ENCODE measurements at places on chromosomes 7 and 10. TPM values are rescaled to one million over a fixed set of nuclear protein-coding genes. Genes with fewer than 3 reads are reported as not detected.

Gene FAM180A
- 7.7 TPM for total RNA-seq

Gene WNT8B
- total RNA-seq: not detected

Gene ADCYAP1R1
- 1.6 TPM for total RNA-seq

Gene ACSM6
- total RNA-seq: not detected

Gene TMEM236
- 1.8 TPM for total RNA-seq

Gene AGR3
- total RNA-seq: not detected

Gene ZNF316
- total RNA-seq: 35.4 TPM

GRCh38 chr10:91418416-91418815 lies 8.3 kb downstream of the HECTD2 start:
- no peak for DNase-seq

DNA sequence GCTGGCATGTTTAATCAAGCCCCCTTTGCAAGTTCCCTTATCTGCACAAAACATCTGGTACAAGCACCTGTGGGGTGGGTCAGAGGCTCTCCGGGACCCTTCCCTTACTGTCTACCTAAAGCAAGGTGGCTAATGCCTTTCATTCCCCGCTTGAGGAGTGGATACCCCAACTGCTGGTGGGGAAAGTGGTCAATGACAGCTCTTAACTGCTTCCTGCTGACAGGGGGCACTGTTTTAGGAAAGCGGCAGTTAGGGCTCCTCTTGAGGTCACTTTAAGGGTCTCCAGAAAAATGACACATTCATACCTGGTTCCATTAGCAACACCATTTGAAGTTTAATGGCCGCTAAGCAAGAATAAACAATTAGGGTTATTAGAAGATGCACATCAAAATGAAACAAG lies 761.8 kb upstream of the PHF14 start:
- DNase-seq: no peak

DNA sequence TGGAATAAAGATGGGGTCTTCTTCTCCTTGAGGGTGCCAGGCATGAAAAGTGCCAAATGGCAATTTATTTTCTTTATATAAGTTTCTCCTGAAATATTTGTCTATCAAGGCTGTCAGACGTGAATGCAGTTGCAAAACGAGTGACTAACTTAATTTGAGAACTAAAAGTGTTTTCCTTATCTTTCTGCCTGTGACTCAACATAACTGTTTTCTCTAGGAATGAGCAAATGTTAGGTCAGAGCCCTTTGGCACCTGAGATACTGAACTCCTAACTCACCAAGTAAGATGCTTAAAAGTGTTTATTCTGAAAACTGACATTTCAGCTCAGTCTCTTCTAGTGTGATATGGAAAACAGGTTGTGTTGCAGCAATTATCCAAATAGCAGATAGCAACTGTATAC lies 197.0 kb downstream of the STK31 start:
- DNase-seq: no peak

DNA sequence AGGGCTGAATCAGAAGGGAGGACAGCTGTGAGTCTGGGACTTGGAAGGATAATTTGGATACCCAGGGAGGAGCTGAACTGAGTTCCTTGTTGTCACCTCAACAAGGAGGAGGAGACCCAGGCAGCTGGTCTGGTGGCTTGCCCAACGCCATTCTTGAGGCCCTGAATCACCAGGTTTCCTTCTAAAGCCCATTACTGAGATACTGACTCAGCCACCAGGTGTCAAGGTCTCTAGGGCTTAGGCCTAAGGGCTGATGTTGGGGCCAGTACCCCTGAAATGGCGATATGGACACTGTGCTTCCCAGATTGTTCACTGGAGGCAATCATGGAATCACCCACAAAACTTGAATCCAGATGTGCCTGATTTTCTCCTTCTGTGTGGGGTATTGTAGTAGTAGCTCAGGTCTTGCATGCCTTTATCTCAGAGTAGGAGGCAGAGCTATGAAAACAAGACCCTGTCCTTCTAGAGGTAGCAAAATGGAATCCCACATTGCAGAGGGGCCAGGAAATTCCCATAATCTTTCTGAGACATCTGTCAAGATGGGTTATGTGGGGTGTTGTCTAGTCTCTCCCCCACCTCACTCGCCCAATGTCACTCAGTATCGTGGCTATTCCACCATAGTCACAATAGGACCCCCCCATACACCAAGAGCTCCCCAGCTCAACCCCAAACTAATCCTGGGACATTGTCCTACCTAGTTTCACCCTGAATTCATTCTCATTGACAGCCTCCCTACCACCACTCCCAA lies 1.8 kb upstream of the ATG9B start:
- DNase-seq: no peak

- no peak for DNase-seq
Measured at GRCh38 chr7:120993553-120994191, 5.2 kb downstream of the CPED1 start.

DNA sequence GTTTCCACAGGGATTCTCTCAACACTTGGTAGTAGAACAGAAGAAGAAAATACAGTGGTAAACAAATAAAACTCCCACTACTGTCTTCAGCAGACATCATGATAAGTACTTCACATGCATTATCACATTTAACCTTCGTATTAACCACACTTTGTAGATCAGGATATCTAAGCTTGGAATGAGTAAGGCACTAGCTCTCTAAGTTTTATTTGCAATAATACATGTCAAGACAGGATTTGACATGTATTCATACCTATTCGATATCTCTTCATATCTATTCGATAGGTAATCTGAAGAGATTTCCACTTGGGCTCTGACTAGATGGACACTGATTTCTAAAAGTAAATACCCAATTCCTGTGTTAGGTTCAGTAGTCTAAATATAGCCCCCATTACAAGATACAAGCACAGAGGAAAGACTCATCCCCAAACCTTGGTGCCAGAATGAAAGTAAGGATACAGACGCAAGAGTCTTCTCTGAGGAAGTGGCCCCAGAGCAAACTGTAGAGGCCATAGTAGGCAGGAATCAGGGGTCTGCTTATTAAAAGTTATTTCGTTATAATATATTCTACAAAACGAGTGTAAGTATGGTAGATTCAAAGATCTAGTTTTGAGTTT lies 58.4 kb downstream of the FOXP2 start:
- no peak for DNase-seq

DNA sequence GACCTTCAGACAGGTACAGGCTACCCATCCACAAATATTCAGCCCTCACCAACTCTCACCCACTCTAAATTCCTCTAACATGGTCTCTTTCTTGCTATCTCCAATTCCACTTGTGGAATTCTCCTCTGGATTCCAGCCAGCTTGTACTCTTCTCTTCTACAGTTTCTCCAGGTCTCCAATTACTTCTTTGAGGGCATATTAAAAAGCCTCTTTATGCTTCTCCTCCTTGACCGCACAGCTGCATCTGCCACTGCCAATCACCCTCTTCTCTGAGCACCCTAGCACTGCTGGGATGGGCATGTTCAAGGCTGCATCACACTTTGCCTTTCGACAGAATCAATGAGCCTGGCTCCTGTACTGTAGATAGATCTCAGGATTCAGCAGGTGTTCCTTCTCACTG lies 101.5 kb upstream of the ANKRD1 start:
- no peak for DNase-seq

- DNase-seq: no peak
Measured at GRCh38 chr7:1154172-1154739, 5.7 kb downstream of the ZFAND2A start.

- DNase-seq: no peak
Measured at GRCh38 chr7:84085998-84086397, 108.6 kb downstream of the SEMA3A start.

DNA sequence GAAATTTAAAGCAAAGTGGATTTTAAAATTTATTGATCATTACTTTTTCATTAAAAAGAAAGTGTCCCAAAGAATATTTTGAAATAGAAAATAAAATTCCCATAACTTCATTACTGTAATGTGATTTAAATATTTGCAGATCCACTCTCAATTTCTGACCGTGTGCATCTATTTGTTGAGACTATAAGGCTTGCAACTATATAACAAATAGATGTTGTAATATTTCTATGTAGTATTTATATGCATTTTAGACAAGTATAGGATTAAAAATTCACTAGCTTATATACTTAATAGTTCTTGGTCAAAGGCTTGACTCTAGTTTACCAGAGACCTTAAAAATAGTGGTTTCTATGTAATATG lies 3.8 kb downstream of the HHEX start:
- no peak for DNase-seq

GRCh38 chr10:13708256-13708990 lies 121.7 kb downstream of the PRPF18 start:
- DNase-seq: no peak

- no peak for DNase-seq
Measured at GRCh38 chr7:85081846-85082245, 105.0 kb downstream of the SEMA3D start.

DNA sequence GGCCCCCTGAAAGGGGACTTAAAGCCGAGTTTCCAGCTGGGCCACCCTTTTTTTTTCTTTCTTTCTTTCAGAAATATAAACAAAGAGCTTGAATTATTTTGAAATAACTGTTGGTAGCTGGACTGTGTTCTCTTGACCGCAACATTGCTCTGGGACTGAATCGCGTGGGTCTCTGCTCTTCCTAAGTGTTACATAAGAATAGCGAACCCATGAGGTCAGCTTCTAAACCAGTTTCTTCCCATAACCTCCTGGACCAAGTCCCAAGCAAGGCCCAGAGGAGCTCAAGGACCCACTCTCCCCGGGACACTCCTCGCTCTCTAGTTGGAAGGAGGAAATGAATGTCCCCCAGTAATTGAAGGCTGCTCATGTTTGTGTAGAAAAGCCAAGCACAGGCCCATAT lies 91.1 kb downstream of the CXCL12 start:
- no peak for DNase-seq

DNA sequence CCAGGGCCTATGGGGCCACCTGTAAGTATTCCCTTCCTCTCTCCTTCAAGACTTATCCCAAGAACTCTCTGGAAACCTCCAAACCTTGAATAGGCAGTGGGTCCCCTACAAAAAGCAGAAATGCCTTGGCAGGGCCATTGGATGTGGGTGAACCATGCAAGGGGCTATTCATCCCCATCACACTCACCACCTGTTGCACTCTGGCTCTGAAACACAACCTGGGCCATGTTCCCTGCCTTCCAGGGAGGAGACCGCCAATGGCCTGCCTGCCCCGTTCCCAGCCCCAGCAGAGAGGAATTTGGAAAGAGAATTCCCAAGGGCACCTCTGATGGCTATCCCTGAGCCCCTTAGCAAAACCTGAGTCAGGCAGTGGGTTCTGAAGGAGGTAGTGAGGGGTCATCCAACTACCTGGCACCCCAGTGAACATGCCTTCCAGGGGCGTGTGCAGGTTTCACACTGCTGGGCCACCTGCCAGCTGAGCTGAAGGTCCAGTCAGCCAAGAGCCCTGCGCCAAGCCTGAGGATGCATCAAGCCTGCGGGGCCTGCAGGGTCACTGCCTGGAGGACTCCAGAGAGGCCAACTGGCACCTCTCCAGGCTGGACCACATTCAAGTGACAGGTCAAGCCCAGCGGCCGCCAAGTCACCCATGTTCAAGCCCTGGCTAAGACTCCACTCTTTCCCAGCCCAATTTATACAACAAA lies 101.3 kb downstream of the COL13A1 start:
- no peak for DNase-seq
